CD14-positive monocyte (primary cell): ENCODE measurements at places on chromosomes 5 and 9.

GRCh38 chr9:109969011-109969410, 189.0 kb downstream of the PALM2AKAP2 start:
- no peak for DNase-seq

GRCh38 chr9:137241490-137242268, 592 bp downstream of the TUBB4B start:
- DNase-seq: peak; percentile 60

DNA sequence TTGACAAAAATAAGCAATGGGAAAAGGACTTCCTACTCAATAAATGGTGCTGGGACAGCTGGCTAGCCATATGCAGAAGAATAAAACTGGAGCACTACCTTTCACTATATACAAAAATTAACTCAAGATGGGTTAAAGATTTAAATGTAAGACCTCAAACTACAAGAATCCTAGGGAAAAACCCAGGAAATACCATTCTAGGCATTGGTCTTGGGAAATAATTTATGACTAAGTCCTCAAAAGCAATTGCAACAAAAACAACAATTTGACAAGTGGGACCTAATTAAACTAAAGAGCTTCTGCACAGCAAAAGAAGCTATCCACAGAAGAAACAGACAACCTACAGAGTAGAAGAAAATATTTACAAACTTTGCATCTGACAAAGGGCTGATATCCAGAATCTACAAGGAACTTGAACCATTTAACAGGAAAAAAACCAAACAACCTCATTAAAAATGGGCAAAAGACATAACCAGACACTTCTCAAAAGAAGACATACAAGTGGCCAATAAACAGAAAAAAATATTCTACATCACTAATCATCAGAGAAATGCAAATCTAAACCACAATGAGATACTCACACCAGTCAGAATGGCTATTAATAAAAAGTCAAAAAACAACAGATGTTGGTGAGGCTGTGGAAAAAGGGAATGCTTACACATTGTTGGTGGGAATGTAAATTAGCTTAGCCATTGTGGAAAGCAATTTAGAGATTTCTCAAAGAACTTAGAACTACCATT, 75.2 kb upstream of the CPEB4 start:
- DNase-seq: peak; percentile 46

DNA sequence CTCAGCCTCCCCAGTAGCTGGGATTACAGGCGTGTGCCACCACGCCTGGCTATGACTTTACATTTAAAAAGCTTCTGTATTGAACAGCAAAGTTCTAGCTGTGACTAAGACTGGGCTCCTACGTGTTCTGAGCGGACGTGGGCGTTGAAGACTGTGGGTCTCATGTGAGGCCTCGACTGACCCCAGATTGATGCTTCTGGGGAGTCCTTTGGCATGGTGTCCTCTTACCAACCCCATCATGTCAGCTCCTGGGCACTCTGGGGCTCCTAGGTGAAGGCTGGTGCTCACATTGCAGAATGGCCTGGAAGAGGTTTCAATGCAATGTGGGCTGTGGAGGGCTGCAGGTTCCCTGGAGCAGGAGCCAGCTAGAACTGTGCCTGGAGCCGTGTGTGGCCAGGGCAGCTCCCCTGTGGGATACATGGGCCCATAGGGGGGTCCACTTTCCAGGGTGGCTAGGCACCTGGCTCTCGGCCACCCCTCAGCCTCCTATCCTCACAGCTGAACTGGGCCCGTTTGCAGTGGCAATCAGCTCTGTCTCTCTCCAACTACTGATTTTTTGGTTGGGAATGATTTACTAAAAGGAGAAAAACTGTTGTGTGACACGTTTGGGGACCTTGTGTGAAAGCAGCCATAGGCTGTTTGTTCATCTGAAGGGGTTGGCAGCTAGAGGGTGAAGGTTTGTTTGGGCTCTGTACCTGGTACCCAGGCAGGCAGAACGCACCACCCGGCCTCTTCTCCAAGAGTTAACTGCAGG, 29.7 kb downstream of the SLC25A25 start:
- DNase-seq: no peak

GRCh38 chr5:74244406-74244805, 396.1 kb downstream of the ENC1 start:
- no peak for DNase-seq

DNA sequence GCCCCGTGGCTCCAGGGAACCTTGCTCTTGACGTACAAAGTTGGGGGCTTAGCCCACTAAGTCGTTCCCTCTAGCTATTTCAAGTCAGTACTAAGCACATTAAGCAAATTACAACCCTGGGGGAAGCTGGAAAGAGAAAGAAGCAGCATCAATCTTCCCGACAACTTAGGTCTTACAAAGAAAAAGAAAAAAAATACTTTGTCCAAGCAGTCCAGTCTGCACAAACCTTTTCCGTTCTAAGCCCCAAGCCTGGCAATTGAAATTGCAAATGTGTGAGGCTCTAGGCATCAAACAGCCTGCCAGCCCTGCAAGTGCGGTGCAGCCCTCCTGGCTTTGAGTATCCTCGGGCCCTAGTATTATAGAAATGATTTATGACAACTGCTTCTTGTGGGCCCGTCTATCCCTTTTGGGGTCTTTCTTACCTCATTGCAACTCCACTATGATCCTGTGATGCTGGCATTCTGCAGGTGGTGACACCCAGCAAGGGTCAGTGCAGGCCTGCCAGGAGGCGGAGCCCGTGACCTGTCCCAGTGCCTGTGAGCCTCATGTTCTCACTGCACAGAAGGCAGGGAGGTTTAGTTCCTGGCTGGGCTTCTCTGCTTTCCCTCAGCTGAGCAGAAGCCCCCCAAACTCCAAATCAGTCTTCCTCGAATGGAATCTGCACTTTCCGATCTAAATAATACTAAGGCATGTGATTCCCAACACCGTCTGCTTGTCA, 232.3 kb upstream of the IRX2 start:
- DNase-seq: no peak

GRCh38 chr5:14187660-14188059, 44.5 kb downstream of the TRIO start:
- no peak for DNase-seq

GRCh38 chr5:159451197-159452052, 121.1 kb upstream of the IL12B start:
- DNase-seq: no peak

GRCh38 chr5:40981420-40981819, 72.1 kb downstream of the C7 start:
- no peak for DNase-seq

GRCh38 chr9:110835404-110835803, 166.8 kb downstream of the MUSK start:
- DNase-seq: no peak

DNA sequence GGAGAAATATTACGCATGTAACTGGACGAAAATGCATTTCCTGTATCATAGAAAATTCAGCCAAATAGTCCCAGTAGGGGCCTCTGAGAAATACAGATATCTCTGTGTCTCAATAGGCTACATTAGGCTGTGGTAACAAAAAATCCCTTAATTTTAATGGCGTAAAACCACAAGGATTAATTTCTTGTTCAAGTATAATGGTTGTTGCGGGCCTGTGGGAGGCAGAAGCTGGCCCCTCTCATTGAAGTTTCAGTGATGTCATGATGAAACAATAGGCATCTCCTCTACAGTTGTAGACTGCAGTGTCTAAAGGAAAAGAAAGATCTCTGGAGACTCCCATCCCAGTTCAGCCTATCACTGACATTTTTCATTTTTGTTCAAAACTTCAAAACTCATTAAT, 1625.6 kb upstream of the C9orf72 start:
- no peak for DNase-seq

GRCh38 chr9:127197861-127198430, 66.6 kb upstream of the GARNL3 start:
- no peak for DNase-seq

DNA sequence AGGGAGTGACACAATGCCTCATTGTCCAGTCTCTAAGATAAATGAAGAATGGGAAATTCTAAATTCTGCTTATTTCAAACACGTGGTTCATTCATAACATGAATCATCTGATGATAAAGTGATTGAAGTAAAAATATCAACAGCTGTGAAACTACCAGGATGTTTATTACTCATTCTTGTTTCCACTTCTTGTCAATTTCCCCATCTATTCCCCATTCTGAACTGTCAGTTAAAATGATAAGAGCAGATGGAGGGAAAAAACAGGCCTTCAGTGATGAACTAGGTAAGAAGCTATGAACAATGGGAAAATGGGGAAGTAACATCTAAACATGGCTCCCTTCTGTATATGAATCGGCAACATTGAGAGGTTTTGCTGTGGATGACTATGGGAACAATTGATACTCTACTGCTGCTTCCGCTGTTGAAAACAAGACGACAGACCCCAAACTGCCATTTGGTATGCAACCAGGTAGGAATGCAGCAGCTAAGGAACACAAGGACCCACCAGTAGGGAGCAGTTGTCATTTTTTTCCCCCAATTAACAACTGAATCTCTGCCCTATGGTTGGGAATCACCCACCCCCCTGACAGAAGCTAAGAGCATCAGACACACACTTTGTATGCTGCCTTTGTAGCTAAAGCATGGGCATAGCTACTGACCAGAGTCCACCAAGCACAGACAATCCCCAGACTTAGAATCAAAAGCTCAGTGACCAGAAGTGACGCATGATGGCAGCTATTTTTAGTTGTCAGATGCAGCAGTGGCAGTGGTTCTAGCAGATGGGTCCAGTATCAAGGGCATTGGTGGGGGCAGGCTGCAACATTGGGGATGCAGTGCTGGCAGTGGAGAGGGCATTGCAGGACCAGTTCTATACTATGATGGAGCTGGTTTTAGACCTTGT, 52.9 kb upstream of the ZNF366 start:
- DNase-seq: no peak
